Glomerular endothelial cell (primary cell): ENCODE measurements at places on chromosomes 5 and 9. TPM values are rescaled to one million over a fixed set of nuclear protein-coding genes. Genes with fewer than 3 reads are reported as not detected.

The LVRN gene
- total RNA-seq: 0.15 and 0.41 TPM in 2 replicates

The GDF9 gene
- total RNA-seq: 0.35 TPM in 1 of 2 replicates, not detected in the other

The MLANA gene
- total RNA-seq: not detected in 2 replicates

The STPG3 gene
- total RNA-seq: not detected in 2 replicates

The DMRTA1 gene
- 0.88 and 1.8 TPM in 2 replicates for total RNA-seq

The KLF4 gene
- total RNA-seq: 3.5 and 10.3 TPM in 2 replicates

The ZDHHC11B gene
- not detected in 2 replicates for total RNA-seq

The MEGF10 gene
- 3.6 and 15.5 TPM in 2 replicates for total RNA-seq

The DMGDH gene
- 1.1 TPM in 1 of 2 replicates, not detected in the other for total RNA-seq

The SPATA31D4 gene
- not detected in 2 replicates for total RNA-seq

The SHISAL2B gene
- total RNA-seq: not detected in 2 replicates

The PLEKHG4B gene
- 0.06 and 0.48 TPM in 2 replicates for total RNA-seq
